ENCODE measurements at places on chromosomes 2 and 18. TPM values are rescaled to one million over a fixed set of nuclear protein-coding genes. Genes with fewer than 3 reads are reported as not detected.

Gene FBLN7
- 0.54 TPM for total RNA-seq

Gene PCARE
- 0.51 TPM for total RNA-seq

Gene MC5R
- not detected for total RNA-seq

Gene CXCR1
- total RNA-seq: 1.1 TPM

Gene CHAC2
- 6.8 TPM for total RNA-seq

Gene INPP5D
- 5.2 TPM for total RNA-seq

Gene B3GNT7
- total RNA-seq: 9.1 TPM

Gene ABCB11
- total RNA-seq: 0.32 TPM

Gene FAM237A
- 1.2 TPM for total RNA-seq

Gene SNED1
- 6.7 TPM for total RNA-seq

Gene POMC
- total RNA-seq: 9.1 TPM

Gene DNAH7
- 0.05 TPM for total RNA-seq

DNA sequence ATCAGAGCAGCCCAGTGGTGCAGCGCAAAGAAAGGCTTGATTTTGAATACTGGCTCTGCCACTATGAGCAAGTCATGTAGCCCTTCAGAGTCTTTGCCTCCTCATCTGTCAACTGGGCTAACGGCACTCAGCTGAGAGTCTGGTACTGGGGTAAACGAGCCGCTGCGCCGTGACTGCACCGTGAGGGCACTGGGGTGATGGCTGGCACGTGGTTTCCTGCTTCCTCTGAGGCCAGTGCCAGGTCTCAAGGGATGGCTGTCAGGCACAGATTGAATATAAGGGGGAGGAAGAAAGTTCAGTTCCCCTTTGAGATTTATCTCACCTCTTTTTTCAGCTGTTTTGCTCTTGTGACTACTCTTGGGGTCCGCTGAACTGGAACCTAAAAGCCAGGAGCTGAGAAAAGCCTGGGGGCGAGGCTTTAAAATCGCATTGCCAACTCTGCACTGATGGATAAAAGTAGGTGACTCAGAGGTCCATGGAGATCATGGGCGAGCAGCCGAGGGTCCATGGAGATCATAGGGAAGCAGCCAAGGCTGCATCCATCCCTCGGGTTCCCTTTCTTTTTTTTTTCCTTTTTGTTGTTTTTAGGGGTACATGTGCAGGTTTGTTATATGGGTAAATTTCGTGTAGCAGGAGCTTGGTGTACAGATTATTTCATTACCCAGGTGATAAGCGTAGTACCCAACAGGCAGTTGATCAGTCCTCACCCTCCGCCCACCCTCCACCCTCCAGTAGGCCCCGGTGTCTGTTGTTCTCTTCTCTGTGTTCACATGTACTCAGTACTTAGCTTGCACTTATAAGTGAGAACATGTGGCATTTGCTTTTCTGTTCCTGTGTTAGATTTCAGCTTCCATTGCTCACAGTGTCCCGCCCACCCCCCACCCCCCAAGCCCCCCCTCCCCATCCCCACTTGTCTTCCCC, 114.3 kb downstream of the SPP2 start:
- DNase-seq: no peak

DNA sequence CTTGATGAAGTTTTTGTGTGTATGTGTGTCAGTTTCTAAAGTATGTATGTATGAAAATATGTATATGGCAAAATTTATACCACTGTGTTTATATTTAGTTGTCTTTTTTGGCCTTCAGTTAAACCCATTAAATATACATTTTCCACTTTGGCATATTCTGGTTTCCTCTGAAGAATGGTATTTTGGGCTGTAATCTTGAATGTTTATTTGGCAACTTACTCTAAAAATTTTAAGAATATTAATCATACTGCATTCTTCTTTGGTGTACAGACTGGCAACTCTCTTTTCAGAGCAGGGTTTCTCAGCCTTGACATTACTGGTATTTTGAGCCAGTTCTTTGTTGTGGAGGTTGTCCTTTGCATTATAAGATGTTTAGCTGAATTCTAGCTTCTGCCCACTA, 27.9 kb upstream of the CCBE1 start:
- no peak for DNase-seq

GRCh38 chr18:42931491-42931890, 184.0 kb downstream of the RIT2 start:
- no peak for DNase-seq

DNA sequence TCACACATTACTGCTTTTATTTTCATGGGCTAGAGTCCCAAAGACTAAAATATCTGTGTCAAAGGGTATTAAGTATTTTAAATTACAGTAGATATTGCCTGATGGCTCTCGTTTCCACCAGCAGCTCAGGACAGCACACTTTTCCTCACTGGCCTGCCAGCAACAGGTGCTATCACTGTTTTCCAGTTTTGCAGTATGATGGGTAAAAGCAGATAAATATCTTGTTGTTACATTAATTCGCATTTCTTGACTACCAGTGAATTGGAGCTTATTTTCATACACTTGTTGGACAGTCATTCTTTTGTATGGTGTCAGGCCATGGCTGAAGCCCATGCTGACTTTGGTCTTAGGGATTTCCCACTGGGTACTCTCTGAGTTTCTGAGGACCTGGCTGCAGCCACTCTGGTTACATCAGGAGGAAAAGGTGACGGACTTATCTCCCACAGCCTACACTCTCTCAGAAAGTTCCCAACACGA, 4.8 kb downstream of the APOB start:
- DNase-seq: no peak

GRCh38 chr2:38064801-38065501, 11.0 kb downstream of the CYP1B1 start:
- no peak for DNase-seq

- peak; percentile 86 for DNase-seq
Observed at GRCh38 chr2:19801367-19802080, 100.3 kb downstream of the TTC32 start.

DNA sequence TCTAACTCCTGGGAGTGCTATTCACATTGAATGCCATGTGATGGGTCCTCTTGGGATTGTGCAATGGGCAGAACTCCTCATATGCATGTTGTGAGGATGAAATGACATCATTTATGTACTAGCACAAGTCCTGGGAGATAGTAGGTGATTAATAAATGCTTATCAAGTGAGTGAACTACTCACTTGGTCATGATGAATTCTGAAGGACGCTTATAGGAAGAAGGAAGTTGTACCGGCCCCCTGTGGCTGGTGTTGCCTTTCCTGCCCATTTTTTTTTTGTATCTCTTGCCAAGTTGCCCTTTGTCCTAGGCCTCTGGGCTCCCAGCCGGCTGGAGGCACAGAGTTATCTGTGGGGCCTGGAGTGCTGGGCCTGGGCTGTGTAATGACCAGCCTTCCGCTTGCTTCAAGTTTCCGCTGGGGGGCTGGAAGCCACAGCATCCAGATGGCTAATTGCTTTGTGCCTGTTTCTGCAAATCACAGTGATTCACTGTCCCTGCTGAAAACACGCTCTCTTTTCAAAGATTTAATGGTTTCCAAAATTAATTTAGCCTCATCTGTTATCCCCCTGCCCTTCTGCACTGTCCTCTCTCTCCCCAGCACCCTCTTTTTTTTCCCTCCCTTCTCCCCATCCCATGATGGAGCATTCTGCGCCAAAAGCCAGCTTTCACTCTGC, 33.7 kb upstream of the MRPL33 start:
- no peak for DNase-seq

DNA sequence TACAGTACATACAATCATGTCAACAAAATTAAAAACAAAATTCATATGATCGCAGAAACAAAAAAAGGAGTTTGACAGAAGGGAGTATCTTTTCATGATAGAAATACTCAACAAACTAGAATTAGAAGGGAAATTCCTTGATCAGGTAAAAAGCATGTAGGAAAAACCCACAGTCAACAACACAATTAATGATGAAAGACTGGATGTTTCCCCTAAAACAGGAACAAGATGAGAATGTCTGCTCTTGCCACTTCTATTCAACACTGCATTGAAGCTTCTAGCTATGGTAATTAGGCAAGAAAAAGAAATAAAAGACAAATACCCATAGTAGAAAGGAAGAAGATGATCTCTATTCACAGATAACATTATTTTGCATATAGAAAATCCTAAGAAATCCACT, 87.1 kb downstream of the SRBD1 start:
- no peak for DNase-seq

DNA sequence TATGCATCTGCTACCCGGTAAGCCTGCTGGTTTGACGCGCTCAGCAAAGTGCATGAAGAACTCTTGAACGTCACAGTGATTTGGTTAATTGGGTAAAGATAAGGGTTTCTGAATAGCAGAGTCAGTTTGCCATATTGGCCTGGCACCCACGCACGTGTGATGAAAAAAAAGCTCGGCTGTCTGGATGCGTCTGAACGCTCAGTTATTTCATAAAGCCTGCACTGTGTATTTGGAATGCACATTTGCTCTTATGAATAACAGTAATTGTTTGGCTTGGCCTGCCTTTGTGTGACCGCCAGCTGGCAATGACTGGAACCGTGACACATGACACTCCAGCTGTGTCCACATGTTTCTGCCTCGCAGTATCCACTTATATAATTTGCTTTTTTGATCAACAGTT, 129.2 kb upstream of the MEIS1 start:
- DNase-seq: peak; percentile 73

- DNase-seq: no peak
Observed at GRCh38 chr18:61528961-61529360, 195.7 kb downstream of the CDH20 start.

DNA sequence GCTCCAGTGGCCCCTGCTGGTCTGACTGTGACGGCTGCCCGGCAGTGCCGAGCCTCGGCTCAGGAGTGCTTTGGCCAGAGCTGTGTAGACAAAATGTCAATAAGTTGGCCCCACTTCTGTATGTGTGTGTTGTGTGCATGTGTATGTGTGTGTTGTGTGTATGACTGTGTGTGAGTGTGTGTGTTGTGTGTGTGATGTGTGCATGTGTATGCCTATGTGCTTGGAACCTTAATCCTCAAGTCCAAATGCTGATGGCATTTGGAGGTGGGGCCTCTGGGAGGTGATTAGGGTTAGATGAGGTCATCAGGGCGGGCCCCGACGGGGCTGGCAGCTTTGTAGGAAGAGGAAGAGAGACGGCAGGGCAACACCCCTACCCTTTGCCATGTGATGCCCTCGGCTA, 269.0 kb downstream of the DCDC2C start:
- DNase-seq: no peak

- DNase-seq: no peak
Observed at GRCh38 chr2:150409196-150409595, 78.3 kb downstream of the RND3 start.

DNA sequence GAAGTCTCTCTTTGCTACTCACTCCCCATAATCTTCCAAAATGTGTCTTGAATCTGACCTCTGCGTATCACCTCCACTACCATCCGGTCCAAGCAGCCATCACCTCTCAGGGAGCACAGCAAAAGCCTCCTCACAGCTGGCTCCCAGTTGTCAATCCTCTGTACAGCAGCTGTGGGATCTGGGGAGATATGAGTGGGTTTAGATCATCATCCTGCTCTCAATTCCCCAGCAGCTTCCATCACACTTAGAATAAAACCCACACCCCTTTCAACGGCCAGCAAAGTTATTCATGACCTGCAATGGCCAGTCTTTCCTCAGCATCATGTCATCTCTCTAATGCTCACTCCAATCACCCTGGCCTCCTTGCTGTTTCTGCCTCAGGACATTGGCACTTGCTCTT, 261.6 kb downstream of the PAX3 start:
- no peak for DNase-seq

- DNase-seq: no peak
Observed at GRCh38 chr2:147937744-147938349, 82.7 kb downstream of the ORC4 start.

GRCh38 chr2:109124982-109125592, 3.9 kb upstream of the SH3RF3 start:
- DNase-seq: no peak

DNA sequence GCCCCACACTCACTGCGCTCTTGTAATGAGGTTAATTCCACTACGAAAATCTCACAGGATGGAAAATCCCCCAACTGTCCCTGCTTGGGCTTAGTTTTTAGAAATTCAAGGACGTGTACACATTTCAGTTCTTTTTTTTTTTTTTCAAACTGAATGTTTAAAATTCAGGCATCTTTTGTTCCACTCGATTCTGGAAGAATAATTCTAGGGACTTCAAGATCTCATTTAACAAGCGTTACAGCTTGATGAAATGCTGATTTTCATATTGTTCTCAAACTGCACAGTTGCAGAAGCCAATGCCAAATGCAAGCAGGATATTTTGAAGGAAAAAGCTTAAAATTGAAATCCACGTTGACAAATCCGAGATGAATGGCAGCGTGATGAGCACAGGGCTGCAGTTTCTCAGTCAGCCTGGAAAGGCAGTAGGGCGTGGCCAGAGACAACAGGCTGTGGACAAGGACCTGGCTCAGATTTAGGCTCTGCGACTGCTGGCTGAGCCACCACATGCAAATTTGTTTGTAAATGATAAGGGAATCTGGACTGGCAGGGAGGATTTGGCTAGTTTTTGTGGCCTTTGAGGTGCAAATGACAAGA, 128.1 kb upstream of the MYCN start:
- DNase-seq: no peak

DNA sequence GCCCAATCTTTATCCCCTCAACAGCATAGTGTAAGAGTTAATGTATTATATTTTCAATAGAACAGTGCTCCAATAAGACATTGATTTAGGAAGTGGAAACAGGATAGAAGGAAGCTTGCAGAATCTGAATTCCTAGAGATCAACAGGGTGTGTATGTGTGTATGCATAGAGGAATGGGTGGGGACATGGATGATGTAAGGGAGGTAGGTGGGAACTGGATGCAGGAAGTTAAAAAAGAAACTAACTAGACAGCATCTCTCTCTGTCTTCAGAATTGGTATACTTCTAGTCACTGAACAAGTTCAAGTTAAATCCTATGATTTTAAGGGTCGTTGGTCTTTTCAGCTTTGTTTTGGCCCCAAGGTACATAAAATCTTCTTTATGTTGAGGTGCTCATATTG, 196.6 kb downstream of the PMAIP1 start:
- no peak for DNase-seq

GRCh38 chr2:142920571-142920970, 43.1 kb downstream of the KYNU start:
- DNase-seq: no peak

DNA sequence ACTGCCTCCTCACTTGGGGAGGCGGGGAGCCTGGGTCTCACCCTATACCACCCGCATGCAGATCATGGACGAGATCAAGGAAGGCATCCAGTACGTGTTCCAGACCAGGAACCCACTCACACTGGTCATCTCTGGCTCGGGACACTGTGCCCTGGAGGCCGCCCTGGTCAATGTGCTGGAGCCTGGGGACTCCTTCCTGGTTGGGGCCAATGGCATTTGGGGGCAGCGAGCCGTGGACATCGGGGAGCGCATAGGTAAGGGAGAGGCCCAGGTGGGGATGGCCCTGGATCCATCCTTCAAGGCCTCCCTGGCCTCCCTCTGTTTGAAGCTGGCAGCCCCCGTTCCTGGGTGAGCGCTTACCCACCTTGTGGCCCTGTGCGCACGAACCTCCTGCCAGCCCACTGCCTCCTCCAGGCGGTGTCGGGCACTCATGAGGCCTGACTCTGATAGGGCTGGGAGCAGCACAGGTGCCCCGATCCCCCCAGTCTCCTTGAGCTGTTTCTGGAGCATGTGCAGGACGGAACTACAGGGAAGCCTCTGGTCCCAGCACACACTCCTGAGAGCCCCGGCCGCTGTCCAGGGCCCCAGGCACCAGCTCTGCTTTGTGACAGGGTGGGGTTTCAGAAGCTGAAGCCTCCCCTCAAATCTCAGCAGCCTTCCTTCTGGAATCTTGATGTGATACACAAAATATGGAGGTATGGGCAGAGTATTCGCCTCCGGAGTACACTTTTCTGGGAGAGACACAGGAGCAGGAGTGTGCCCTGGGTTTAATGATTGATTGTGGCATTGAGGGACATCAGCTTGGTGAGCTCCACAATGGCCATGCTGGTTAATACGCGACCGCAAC, 708 bp downstream of the AGXT start:
- no peak for DNase-seq
